Stimulated activated CD8-positive, alpha-beta memory T cell treated with anti-CD3 and anti-CD28 coated beads, Interleukin-4, amount 100 ng/mL, for 1 hour (primary cell): ENCODE measurements at places on chromosomes 4 and X.

DNA sequence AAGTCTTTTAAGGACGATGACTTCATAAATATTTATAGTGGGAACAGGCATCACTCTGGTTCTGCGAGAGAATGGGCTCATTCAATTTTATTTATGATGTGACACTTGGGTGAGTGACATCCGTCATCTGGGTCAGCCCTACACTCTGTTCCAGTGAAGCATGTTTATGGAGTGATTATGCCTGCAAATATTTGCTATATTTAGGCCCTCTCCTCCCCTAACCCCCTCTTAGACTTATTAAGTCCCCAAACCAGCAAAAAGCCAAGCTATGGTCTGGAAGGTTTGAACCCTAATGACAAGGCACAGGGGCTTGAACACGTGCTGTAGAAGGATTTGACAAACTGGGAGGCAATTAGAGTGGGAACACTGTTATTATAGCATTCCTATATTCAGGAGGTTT, 55.9 kb downstream of the C4orf51 start:
- DNase-seq: no peak

DNA sequence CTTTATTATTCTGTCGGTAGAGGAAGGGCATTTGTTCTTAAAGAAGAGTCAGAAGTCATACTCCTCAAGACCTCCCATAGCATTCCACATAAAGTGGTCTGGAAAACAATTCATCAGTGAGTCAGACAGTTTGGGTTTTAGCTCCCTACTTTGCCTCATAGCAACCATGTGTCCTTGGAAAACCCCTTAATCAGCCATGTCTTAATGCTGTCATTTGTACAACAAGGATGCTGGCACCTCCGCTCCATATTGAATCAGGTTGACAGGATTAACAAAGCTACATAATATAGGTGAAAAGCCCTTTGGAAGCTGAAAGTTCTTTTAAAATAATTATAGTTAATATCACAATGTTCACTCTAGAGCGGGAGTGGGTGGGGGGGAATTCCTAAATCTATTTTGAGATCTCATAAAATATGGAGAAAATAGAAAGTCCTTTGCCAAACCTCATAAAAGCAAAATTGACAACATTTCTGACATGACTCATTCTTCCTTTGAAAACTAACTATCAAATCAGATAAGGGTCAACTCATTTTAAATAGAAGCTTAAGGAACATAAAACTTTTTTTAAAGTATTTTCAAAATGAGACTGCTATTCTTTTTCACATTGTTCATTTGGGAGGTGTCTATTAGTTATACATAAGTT, 37.3 kb upstream of the GUCY1A1 start:
- DNase-seq: no peak

DNA sequence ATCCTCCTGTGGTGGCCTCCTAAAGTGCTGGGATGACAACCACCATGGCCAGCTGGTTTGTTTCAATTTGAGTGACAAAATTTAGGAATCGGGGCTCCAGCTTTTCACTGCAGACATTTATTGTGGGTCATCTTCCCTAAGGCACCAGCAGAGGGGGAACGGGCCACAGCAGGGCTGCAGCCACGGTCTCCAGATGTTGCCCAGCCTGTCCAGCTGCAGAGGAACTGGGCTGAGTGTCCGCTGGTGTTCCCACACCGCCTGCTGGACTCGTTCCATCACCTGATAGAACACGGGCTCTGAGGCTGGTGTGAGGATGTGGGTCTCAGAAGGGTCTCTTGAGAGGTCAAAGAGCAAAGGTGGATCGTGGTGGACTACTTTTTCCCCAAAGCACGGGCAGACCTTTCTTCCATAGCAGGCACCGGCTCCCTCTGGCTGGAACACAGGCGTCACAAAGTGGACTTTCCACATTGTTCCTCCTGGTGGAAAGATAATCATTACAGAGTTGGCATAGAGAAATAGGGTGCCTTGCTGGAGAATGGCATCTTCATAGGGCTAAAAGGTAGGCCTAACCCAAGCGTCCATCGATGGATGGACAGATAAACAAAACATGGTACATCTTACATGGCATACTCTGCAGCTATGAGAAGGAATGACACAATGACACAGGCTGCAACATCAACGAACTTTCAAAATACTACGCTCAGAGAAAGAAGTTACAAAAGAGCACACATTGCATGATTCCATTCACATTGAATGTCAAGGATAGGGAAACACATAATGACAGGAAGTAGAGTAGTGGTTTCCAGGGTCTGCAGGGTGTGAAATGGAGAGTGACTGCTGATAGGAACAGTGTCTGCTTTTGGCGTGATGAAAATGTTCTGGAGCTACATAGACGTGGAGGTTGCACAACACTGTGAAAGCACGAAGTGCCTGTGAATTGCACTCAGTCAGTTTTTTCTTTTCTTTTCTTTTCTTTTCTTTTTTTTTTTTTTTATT, 5.9 kb upstream of the ARSD start:
- DNase-seq: no peak

DNA sequence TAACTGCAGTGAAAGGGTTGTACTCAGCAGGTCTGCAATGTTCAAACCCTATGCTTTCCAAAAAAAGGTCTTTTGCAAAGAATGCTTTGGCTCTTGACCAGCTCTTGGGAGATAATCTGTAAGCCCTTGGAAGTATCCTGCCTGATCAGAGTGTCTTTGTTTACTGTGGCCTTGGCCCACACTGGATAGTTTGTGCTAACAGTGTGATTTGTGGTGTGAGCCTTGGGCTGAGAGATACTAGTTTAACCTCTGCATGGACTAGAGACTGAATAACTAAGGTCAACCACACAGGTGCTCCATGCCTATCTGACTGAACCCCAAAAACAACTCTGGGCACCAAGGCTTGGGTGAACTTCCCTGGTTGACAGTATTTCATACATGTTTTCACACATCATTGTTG, 3.6 kb upstream of the MAGED1 start:
- DNase-seq: no peak

GRCh38 chr4:67918428-67918827, 34.6 kb upstream of the TMPRSS11D start:
- no peak for DNase-seq

- DNase-seq: peak; percentile 34
Measured at GRCh38 chrX:47482512-47483305, at the start of gene ZNF41. TSS of gene ZNF41 (minus strand) at chrX:47483222. CDS start at chrX:47467481, 15,741 bp downstream.

DNA sequence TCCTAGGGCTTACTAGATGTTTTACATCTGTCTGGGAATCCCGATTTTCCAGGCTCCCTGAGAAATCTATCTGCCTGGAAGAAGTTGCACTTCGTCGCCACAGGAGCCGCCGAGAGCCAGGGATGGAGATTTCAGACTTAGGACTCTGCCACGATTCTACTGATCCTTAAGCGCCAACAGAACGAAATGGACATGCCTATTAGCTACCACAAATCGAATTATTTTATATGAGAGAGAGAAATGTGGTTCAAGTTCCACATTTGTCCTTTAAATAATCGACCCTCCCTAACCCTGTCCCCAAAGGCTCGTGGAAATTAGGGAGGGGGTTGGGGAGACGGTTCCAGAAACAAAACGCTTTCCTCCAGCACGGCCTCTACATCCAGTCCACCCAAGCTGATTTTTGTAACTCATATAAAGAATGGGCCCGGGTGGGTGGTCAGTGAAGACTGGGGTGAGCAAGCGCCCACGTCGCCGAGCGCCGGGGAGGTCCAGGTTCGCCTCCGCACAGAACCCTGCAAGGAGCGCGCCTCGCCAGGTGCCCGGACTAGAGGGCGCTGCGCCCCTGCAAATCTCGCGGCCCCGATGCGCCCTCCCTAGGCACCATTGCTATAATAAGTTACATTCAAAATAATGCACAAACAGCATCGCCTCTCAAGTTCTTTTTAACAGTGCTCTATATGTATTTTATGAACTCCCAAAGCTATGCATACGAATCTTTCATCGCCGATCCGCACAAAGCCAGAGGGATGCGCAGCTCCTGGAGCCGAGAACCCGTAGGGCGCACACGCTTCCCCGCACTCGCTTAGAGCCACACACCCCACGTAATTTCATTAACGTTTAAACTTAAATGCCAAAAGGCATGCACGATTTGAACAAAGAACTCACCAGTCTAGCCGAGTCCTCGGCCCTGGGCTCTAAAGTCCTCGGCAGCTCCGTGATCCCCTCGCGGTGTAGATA, 2.1 kb upstream of the FAT1 start:
- no peak for DNase-seq

DNA sequence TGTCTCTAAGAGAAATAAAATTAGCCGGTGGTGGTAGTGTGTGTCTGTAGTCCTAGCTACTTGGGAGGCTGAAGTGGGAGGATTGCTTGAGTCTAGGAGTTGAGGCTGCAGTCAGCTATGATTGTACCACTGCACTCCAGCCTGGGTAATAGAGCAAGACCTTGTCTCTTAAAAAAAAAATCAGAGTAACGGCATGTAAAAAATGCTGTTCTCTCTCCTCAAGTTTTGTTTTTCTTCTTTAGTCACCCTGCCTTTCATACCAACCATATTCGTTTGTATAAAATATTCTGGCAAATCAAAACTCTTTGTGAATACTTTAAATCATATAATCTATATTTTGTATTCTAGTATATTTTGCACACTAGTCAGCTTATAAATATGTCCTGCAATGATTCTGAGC, 44.8 kb upstream of the NUDT6 start:
- no peak for DNase-seq

DNA sequence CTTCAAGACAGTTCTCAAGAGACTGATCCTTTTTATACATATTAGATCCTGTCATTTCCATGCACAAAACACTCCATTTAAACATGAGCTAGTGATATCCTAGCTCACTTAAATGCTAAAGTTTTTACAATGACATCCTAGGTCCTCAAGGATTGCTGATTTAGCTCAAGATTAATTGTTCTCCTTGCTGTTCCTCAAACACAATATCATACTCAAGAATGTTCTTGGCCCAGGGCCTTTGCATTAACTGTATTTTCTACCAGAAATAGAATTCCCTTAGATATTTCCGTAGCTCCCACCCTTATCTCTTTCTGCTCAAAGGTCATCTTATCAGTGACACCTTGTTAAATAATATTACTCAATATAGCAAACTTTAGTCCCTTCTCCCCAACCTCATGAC, 270.1 kb downstream of the GALNTL6 start:
- DNase-seq: no peak

- DNase-seq: no peak
Measured at GRCh38 chrX:107747596-107748161, 27.9 kb downstream of the TSC22D3 start.

GRCh38 chr4:108527723-108528122, 92.7 kb upstream of the RPL34 start:
- DNase-seq: no peak

DNA sequence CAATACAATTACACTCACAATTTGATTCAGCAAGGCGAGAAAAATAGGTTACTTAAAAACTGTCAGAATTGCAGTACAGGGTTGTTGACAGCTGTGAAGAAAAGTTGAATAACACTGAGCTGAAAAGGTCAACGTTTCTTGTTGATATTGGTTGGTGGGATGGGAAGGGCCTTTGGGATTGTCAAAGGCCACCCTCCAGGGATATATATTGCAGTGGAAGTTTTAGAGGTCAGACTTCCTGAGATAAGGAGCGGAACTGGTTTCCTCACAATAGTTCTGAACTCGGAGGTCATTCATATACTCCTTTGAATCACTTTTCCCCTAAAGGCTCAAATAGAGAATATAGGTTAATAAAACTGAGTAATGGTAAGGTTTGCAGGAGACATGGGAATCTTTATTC, 417.2 kb downstream of the RAPGEF2 start:
- no peak for DNase-seq

- no peak for DNase-seq
Measured at GRCh38 chr4:158949099-158949498, 153.8 kb upstream of the RAPGEF2 start.

DNA sequence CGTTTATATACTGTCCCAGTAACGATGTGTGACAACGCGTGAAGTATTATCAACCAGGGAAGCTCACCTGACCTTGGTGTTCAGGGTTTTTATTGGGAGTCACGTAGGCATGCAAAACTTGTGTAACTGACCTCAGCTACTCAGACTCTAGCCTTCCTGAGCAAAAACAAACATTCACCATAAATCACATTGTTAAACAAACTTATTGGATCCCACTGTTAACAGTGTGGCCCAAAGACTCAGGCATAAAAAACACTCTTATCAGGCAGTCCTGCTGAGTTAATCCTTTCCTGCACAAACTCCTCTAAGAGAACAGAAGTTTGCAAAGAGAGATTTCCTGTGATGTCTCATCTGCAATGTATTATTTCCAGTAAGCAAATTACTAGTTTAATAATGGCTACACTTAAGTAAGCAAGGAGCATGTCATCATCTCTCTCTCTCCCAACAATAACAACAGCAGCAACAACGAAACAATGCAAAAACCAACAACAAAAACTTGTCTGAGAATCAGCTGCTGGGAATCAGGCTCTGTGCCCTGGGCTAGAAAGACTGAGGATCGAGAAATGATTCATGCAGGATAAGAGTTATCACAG, 12.0 kb downstream of the GAGE1 start:
- DNase-seq: no peak

DNA sequence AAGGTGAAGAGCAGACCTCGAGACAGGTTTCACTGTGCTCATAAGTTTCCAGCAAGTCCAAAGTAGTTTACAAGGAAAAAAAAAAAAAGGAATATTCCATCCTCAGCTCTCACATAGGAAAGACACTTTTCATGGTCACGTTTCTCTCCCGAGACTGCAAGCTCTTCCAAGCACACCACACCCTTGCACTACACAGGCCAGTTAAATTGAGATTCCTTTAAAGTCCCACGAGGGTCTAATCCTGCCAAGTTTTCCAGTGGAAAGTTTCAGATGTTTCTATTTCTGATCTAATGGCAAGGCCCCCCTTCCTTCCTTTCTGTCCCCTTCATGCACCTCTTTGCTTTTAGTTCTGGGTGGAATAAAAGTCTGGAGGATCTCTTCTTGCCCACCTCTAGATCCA, 67.9 kb upstream of the PCDH19 start:
- no peak for DNase-seq

- DNase-seq: no peak
Measured at GRCh38 chr4:145760961-145761929, 81.3 kb downstream of the C4orf51 start.

GRCh38 chr4:109658871-109659410, 44.3 kb downstream of the CASP6 start:
- DNase-seq: no peak

- no peak for DNase-seq
Measured at GRCh38 chr4:155889031-155889793, 14.3 kb upstream of the TDO2 start.

- no peak for DNase-seq
Measured at GRCh38 chr4:65535113-65535512, 135.2 kb downstream of the EPHA5 start.

DNA sequence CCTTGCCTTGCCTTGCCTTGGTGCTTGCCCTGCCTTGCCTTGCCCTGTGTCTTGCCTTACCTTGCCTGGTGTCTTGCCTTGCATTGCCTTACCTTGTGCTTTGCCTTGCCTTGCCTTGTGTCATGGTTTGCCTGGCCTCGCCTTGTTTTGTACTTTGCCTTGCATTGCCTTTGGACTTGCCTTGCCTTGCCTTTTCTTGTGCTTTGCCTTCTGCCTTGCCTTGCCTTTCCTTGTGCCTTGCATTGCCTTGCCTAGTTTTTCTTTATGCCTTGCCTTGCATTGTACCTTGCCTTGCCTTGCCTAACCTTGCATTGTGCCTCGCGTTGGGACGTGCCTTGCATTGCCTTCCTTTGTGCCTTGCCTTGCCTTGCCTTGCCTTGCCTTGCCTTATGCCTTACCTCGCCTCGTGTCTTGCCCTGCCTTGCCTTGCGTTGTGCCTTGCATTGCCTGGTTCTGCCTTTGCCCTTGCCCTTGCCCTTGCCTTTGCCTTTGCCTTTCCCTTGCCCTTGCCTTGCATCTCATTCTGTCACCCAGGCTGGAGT, 82.8 kb downstream of the TAB3 start:
- DNase-seq: no peak
